HAP-1 (cell line): ENCODE measurements at places on chromosomes 7 and 10.

DNA sequence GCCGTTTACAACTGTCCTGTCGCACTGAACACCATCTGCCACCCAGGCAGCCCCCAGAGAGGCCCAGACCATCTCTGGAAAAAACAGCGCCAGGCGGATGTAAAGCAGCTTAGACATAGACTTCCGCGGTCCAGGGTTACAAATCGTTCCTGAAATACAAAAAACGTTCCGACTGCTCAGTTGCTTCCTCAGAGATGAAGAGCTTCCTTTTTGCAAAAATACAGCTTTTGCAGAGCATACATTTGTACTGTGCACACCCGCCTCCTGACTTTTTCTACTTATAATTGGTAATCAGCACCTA, 11.4 kb downstream of the DAGLB start:
- no peak for DNase-seq

DNA sequence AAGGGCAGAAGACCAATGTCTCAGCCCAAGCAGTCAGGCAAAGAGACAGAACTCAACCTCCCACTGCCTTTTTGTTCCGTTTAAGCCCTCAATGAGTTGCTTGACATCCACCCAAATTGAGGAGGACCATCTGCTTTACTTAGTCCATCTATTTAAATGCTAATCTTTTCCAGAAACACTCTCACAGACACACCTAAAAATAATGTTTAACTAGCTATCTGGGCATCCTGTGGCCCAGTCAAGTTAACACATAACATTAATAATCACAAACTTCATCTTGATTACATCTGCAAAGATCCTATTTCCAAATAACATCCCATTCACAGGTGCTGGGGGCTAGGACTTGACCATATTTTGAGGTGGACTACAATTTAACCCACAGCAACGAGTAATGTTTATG, 115.7 kb downstream of the RAB11FIP2 start:
- no peak for DNase-seq

DNA sequence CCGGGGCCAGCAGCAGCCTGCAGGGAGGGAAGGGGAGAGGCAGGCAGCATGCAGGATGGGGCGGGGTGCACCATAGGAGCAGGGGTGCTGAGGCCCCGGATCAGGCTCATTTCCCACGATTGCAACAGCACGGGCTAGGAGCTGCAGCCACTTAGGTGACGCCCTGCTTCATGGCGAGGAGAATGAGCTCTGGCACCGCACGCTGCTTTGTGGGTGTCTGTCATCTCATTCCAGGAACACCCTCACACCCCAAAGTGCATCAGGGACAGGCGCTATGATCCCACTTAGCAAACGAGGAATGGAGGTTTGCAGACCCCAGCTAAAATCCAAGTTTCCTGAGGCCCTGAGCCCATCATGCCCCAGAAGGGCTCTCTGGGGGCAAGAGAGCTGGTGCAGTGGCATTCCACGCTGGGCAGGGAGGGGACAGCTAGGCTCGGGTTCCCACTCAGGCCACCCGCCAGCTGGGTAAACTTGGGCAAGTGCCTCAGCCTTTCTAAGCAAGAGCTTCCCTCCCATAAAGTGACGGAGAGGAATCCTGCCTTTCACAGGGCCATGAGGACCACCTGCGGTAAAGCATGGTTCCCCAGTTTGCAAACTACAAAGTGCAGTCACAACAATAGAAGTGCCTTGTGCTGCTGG, 9.3 kb downstream of the KCNH2 start:
- DNase-seq: no peak

GRCh38 chr7:157729566-157729965, 392.8 kb downstream of the DNAJB6 start:
- no peak for DNase-seq

DNA sequence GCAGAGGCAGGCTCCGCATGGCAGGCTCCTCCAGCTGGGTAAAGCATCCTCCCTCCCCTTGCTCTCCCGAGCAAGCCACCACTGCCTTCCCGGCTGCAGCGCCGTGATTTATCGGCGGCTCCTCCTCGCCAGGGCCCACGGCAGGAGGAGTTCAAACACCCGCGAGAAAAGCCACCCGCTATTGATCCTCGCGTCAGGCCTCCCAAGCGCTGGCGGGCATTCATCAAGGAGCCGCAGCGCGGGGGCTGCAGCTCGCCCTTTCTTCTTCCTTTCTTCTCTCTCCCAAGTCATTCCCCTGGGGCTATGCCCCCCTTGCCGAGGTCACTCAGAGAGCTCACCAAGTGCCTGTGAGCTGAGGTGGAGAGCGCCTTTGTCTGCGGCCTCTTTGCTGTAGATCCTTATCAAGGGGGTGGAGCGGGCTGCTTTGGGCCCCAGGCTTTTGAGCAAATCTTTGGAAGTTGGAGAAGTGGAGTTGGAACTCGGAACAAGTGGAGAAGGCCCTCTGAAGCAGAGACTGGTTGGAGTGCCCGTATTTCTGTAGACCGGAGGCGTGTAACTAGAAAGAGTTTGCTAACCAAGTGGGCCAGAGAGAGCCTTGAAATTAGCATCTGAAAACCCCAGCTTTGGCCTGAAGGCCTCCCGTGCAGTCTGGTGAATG, 107.2 kb upstream of the PPIF start:
- peak; percentile 93 for DNase-seq

DNA sequence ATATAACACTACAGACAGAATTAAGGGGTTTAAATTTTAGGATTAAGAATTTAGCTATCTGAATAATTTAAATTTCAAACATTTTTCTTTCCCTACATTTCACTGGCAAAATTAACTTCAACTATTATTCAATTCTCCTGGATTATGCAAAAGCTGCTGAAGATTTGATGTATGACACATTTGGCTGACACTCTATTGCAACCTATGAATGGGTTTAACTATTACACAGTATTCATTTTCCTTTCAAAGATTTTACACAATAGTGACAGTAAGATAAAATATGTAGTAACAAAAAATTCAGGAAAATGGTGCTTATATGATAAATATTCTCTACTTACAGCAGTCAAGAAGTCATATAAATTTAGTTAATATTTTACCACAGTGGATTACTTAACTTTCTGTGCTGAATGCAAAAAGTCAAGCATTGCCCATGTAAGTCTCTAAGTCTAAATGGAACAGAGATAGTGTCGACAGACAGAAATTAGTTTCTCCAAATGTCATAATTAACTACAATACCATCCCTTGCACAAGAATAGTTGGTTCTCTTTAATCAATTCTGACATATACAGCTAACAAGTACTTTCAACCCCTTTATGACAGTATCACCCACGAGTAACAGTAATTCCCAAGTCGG, 194.1 kb upstream of the FRMD4A start:
- no peak for DNase-seq

GRCh38 chr7:100035876-100036275, 13.7 kb upstream of the ZSCAN21 start:
- no peak for DNase-seq

- no peak for DNase-seq
Measured at GRCh38 chr10:91238191-91238590, 17.7 kb downstream of the PCGF5 start.

DNA sequence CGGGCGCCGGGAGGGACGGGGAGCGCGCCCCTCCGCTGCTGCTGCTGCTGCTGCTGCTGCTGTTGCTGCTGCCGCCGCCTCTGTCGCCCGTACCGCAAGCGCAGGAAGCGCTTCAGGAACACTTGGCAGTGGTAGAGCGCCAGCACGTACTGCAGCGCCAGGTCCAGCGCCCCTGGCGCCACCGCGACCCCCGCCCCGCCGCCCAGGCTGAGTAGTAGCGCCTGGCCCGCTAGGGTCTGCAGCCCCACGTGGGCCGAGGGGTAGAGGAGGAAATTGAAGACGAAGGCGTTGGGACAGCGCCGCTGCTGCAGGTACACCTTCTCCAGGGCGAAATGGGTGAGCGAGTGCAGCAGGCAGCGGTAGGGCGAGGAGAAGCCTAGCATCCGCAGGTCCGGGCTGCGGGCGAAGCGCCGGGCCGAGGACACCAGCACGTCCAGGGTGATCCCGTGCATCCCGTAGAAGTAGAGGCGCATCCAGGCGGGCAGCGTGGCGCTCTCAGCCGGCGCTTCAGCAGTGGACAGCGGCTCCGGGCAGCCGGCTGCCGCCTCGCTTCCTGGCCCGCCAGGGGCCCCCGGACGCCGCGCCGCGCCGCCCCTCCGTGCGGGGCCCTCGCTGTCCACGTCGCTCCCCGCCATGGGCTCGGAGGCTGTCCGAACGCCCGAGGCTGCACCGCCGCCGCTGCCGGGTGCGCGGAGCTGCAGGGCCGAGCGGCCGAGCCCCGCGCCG, at the start of gene TMEM229A:
TMEM229A (minus strand) TSS at position 699 of the 726 bp plus-strand sequence; CDS start at position 635, 64 bp downstream.
- peak; percentile 38 for DNase-seq

GRCh38 chr7:101743241-101743994, 74.0 kb upstream of the CUX1 start:
- peak; percentile 83 for DNase-seq

GRCh38 chr10:34808801-34809745, 6.0 kb downstream of the PARD3 start:
- peak; percentile 48 for DNase-seq

DNA sequence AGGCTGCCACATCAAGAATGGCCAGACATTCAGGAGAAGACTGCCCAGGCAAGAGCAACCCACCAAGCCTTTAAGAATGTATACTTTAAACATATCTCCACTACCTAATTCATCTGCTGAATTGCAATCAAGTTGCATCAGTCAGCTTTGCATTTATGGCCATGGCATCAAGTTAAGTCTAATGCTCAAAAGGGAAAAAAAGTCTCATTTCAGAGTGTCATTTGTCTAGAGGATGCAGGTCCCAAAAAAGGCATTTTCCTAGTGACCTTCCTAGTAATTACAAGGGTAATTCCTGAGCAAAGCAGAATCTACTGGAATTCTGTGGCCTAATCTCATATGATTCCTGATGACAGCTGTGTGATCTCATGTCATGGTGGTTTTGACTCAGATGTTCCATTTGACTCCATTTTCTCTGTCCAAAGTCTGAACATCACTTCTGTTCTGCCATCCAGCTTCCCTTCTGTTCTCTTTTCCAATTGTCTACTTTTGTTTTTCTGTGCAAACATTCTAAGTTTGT, 7.3 kb upstream of the CABCOCO1 start:
- no peak for DNase-seq

- DNase-seq: no peak
Measured at GRCh38 chr10:118775478-118775877, 20.7 kb upstream of the CACUL1 start.

DNA sequence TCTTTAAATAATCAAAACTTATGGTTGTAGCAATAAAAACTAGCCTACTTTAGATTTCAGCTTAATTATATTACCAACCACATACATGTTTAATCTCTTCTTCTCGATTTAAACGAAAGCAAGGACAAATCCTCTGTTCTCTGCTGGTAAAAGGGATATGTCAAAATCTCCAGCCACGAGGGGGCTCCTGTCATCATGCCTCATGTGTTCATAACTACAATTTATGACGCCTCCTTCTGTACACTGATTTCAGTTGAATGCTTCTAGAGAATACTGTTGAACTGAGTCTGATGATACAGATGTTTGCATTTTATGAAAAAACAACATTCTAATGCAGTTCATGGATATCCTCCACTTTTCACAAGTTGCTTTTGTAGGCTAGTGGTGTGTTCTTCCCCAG, 220.0 kb upstream of the DPP6 start:
- no peak for DNase-seq

DNA sequence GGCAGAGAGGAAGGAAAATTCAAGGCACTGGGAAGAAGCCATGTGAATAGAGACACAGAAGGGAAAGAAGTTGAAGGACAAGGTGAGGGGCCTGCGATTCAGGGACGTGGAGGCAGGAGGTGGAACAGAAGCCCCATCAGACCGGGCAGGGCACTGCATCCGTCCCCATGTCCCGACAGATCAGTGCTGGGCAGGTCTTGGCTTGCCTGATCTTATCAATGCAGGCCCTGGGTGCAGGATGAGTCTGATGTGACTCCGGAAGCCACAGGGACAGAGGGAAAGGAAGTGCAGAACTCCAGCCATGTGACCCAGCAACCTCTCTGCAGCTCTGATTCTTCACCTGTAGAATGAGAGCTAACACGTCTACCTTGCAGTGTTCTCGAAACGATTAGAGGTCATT, 136.2 kb upstream of the CTBP2 start:
- no peak for DNase-seq

DNA sequence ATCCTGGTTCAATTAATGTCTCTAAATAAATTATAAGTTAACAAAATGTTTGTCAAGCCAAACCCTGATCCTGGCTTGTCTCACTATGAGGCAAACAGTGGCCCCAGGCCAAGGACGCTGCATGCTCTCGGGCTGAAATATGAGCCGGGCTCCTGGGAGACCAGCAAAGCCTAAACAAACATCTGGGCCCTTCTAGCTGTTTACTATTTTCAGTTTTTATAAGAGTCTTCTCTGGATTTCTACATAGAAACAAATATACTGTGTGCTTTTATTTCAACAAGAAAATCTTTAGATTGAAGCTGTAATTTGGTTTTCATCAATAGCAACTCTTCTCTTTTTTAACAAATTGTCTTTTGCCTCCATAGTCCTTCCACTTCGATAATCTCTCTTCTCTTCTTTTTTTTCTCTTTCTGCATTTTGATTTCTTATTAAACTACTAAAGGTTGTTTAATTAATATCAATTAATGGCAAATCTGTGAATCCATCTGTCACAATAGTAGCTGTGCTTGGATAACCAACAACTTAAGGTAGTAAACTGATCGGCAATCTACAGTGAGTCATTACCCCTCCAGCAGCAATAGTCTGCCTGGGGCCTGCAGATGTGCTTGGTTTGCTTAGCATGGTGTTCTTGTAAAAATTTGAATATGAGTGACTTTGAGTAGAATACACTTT, 83.3 kb upstream of the DNAJC1 start:
- no peak for DNase-seq

- DNase-seq: no peak
Measured at GRCh38 chr10:34273340-34273739, 541.8 kb downstream of the PARD3 start.

GRCh38 chr7:124428781-124429180, 336.8 kb downstream of the GPR37 start:
- DNase-seq: no peak

DNA sequence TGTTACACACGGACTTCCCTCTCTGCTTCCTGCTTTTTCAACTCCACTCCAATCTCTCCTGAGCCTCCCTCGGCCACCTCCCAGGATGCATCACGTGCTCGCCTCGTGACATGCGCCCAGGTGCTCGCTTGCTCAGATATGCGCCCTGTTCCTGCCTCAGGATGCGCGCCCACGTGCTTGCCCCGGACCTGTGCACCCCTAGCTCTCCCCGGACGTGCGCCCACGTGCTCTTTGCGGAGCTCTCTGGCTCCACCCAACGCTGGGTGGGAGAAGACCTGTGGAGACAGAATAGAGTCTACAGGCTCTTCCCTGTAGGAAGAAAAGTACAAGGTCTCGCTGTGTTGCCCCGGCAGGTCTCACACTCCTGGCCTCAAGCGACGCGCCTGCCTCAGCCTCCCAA, 23.1 kb downstream of the PARD3 start:
- DNase-seq: no peak

DNA sequence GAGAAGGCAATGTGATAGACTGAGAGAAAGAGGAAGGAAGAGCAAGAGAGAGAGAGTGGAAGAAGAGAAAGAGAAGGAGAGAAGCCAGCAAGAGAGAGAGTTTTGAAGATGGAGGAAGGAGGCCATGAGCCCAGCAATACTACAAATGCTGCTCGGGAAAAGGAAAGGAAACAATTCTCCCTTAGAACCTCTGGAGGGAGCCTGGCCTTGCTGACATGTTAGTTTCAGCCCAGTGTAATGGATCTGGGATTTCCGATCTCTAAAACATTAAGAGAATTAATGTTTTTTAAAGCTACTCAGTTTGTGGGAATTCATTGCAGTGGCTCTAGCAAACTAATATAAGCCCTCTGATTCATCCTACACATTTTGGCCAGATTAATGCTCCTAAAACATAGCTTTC, 206.8 kb upstream of the MTPN start:
- no peak for DNase-seq
